Neural crest cell (in vitro differentiated cells): ENCODE measurements at places on chromosomes 11 and 22.

GRCh38 chr22:29074276-29074772 is 1.5 kb downstream of the KREMEN1 start:
- no peak for DNase-seq

DNA sequence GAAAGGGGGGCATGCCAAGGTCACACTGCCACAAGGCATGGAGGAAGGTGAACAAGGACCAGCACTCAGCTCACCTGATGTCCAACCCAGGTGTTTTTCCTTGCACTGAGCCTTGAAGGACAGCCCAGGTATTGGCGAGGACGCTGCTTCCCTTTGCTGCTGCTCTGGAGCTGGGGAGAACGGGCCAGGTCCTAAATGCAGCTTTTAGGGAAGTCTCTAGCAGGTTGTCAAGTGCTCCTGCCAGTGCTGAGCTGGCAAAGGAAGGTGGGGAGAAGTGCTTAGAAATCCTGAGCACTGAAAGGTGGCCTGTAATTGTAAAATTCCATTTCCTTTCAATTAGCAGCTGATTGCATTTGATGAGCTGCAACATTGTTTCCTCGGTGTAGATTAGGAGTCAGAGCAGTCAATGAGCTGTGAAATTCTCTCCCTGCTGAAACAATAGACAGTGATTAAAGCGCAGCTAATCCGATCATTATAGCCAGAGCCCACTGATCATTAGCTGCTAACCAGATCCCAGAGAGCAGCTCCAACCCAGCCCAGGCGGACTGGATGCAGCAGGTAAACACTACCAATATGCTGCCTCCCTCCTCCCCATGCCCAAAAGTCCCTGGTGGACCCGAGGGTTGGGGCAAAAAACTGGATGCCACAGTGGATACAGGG is 507.6 kb downstream of the INSC start:
- DNase-seq = no peak

DNA sequence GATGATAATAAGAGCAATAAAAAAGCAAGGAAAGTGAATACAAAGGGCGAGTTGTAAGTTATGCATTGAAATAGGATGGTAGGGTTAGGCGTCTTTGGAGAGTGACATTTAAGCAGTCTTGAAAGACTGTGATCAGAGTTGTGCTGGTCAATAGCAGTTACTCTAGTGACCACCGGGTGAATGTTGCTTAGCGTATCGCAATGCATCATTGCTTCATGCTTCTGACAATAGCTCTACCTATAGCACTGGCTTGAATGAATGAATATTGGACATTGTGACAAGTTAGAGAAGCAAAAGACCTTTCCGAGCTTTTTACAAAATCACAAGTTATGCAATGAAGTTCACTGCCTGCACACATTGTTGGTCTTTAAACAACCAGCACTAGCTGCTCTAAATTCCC is 7.7 kb upstream of the OR8B12 start:
- DNase-seq = no peak

DNA sequence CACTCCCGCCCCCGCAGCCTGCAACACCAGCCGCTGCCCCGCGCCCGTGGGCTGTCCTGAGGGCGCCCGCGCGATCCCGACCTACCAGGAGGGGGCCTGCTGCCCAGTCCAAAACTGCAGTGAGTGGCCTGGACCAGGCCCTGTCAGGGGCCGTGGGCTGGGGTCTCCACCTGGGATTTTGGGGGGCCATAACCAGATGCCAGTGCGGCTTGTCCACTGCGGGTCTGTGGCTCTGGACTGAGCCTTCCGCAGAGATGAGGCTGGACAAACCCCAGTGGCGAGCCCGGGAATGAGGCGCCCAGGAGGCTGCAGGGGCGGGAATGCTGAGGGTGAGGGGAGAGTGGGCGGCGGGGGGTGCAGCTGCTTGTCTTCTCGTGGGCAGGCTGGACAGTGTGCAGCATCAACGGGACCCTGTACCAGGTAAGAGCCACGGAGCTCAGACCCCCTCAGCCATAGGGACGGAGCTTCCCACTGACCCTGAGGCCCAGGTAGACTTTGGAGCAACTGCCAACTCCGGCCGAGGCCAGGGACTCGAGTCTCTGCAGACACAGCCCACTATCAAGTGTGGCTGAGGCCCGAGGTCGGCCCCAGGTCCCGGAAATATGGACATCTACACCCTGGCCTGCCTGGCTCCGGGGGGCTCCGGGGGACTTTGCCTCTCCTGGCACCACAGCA is 24.8 kb upstream of the MUC5B start:
- no peak for DNase-seq

DNA sequence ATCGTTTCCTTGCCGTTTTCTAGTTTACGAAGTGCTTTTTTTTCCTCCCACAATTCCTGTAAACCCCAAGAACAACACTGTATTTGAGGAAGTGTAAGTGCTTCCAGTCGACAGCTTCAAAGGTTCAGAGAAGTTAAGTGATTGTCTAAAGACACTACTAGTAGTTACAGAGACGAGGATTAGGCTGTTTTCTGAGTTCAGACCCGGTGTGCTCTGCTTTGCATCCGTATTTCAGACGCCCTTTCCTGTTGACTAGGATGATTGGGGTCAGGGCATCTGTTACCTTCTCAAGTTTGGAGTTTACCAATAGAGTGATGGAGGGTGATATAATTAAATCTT is 430 bp downstream of the CLP1 start:
- DNase-seq = no peak

GRCh38 chr11:111635706-111636045 is 33.4 kb downstream of the SIK2 start:
- DNase-seq = no peak
